ENCODE measurements at places on chromosomes 7 and 10. TPM values are rescaled to one million over a fixed set of nuclear protein-coding genes. Genes with fewer than 3 reads are reported as not detected.
A peak's percentile ranks its signal among the peaks of the same experiment; 100 is the strongest.

DNA sequence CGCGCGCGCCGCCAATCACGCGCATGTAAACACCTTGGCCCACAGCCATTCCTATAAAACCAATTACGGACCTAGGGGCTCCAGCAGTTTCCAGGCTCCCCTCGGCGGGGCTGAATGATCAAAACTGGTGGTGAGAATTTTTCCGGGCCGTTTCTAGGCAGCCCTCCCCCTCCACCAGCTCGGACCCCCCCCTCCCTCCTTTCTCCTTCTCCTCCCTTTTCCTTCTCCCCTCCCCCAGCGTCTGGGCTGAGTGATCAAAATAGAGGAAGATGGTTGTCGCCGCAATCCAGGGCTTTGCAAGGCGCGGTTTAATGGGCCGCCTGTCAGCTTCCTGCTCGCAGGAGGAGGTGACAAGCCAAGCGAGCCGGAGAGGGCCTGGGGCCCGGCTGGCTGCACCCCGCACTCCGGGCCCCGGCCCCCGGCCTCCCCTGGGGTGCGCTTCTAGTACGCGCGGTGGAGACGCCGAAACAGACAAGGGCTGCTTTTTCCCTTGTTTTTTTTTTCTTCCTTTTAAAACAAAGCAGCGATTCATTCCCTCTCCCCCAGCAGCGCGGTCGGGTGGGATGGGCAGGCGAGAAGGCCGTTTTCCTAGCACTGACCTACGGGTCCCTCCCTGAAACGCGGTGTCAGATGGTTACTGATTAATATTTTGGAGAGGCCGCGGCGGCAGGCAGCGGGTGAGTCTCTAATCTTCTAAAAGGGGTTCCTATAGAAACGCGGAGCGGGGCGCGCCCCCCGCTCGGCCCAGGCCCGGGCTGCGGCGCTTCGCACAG lies 528 bp upstream of the TNRC18 start:
- H3K4me1 ChIP-seq, result peaks cover 25% of the 10 kb centered on the region
- H3K27me3 ChIP-seq, result peaks cover 77% of the 10 kb centered on the region
- peak overlapping the region; percentile 57 for H3K4me3 ChIP-seq

DNA sequence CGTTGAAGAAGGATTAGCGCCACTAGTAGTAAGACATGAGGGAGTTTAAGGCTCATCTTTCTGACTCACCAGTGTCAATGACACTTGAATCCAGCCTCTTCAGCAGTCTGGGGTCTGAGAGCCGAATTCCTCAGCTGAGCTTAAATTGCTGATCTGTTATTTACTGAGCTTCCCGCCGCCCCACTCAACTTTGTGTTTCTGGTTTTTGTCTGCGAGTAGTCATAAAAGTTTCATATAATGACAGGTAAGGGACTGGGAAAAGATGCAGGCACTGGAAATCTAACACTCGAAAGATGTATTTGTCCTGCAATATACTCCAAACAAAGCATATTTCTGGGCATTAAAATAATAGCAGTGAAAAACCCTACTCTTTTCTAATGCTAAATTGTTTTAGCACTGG lies 51.2 kb upstream of the RELN start:
- H3K4me1 ChIP-seq, result no peaks in the 10 kb centered on the region
- DNase-seq, result no peak
- no peaks in the 10 kb centered on the region for H3K27me3 ChIP-seq

- no peak overlapping the region for H3K27ac ChIP-seq
- peak overlapping the region; percentile 81 for H3K4me3 ChIP-seq
- no peak for DNase-seq
- H3K36me3 ChIP-seq, result no peaks in the 10 kb centered on the region
- no peaks in the 10 kb centered on the region for H3K4me1 ChIP-seq
Observed at GRCh38 chr7:77800158-77800557, 1.6 kb downstream of the PHTF2 start.

- H3K36me3 ChIP-seq, result no peaks in the 10 kb centered on the region
- no peaks in the 10 kb centered on the region for H3K27me3 ChIP-seq
- no peaks in the 10 kb centered on the region for H3K4me1 ChIP-seq
- no peak overlapping the region for H3K27ac ChIP-seq
- no peak for DNase-seq
Observed at GRCh38 chr7:27971171-27971812, 209.3 kb downstream of the JAZF1 start.

DNA sequence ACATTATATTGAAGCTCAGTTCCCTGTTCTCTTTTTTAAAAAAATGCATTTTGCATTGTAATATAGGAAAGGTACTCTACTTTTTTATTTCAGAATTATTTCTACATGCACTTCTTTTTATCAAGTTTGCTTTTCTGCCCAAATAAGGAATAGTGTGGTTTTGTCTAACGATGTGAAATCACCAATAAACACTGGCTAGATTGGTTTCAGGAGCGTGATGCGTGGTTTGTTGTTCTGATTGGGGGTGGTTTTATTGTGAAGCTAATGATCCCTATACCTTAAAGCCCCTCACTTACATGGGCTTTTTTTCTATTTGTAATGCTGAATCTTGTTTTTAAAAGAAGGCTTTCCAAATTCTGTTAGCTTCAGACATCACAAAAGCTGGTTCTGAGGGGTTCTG lies 17.6 kb downstream of the ENTPD7 start:
- no peak overlapping the region for H3K27ac ChIP-seq
- H3K4me3 ChIP-seq, result no peak overlapping the region
- no peaks in the 10 kb centered on the region for H3K4me1 ChIP-seq
- DNase-seq, result no peak
- no peaks in the 10 kb centered on the region for H3K27me3 ChIP-seq

- peaks cover 26% of the 10 kb centered on the region for H3K36me3 ChIP-seq
- no peak for DNase-seq
- H3K4me1 ChIP-seq, result no peaks in the 10 kb centered on the region
Observed at GRCh38 chr10:68572151-68572550, 12.0 kb downstream of the TET1 start.

- H3K27ac ChIP-seq, result no peak overlapping the region
- H3K36me3 ChIP-seq, result no peaks in the 10 kb centered on the region
- no peaks in the 10 kb centered on the region for H3K4me1 ChIP-seq
- H3K4me3 ChIP-seq, result no peak overlapping the region
Observed at GRCh38 chr7:106599343-106599698, 61.6 kb downstream of the CCDC71L start.

DNA sequence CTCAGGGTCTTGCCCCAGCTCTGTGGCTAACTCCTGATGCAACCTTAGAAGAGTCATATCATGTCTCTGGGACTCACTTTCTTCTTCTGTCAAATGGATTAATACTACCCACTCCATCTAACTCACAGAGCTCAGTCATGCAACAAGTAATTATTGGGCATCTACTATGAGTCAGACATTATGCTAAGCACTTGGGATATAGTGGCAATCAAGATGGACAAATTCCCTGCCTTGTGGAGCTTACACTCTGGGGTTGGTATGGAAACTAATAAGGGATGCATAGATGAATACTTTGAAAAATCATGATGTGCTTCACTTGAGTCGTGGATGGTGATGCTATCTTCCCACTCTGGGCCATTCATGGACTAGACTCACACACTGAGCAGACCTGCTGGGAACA lies 88.9 kb downstream of the KCNMA1 start:
- no peaks in the 10 kb centered on the region for H3K27me3 ChIP-seq
- H3K4me3 ChIP-seq, result no peak overlapping the region
- H3K27ac ChIP-seq, result no peak overlapping the region
- H3K36me3 ChIP-seq, result no peaks in the 10 kb centered on the region

DNA sequence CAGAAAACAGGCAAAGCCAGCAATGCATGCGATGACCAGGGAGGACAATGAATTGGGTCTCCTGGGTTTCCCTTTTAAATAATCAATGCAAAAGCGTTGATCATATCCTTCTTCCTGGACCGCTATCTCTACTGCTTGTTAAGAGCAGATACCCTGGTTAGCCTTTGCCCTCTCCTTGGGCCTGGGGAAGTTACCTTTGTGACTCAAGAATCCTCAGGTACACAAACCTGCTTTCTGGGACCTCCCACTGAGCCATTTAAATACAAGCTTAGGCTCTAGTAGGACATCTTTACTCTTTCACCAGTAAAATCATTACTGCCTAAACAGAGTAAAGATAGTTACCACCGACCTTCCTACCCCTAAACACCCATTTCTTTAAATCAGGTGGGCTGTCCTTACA lies 173.9 kb downstream of the WNT2 start:
- H3K4me3 ChIP-seq, result no peak overlapping the region
- no peak overlapping the region for H3K27ac ChIP-seq
- H3K27me3 ChIP-seq, result no peaks in the 10 kb centered on the region
- no peaks in the 10 kb centered on the region for H3K36me3 ChIP-seq
- H3K4me1 ChIP-seq, result no peaks in the 10 kb centered on the region

DNA sequence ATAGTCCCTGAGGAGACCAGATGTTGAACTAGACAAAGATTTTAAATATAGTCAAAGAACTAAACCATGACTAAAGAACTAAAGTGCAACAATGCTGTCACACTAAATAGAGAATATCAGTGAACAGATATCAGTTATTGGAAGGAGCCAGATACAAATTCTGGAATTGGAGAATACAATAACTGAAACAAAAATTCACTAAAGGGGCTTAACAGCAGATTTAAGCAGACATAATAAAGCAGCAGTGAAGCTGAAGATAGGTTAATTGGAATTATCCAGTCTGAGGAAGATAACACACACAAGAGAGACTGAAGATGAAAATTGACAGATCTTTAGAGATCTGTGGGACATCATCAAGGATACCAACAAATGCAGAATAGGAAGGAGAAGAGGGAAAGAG lies 10.4 kb downstream of the KPNA7 start:
- H3K27ac ChIP-seq, result no peak overlapping the region
- H3K36me3 ChIP-seq, result no peaks in the 10 kb centered on the region
- no peak for DNase-seq
- H3K27me3 ChIP-seq, result no peaks in the 10 kb centered on the region

- H3K4me1 ChIP-seq, result peaks cover 6% of the 10 kb centered on the region
- no peak overlapping the region for H3K4me3 ChIP-seq
- no peak overlapping the region for H3K27ac ChIP-seq
- H3K27me3 ChIP-seq, result no peaks in the 10 kb centered on the region
Observed at GRCh38 chr10:79379512-79380124, 32.3 kb downstream of the PPIF start.

Gene MSS51
- total RNA-seq, result 1.9 TPM

Gene PRSS1
- total RNA-seq, result not detected

Gene GNGT1
- 0.26 TPM for total RNA-seq
